ENCODE measurements at places on chromosomes 6 and 20.

DNA sequence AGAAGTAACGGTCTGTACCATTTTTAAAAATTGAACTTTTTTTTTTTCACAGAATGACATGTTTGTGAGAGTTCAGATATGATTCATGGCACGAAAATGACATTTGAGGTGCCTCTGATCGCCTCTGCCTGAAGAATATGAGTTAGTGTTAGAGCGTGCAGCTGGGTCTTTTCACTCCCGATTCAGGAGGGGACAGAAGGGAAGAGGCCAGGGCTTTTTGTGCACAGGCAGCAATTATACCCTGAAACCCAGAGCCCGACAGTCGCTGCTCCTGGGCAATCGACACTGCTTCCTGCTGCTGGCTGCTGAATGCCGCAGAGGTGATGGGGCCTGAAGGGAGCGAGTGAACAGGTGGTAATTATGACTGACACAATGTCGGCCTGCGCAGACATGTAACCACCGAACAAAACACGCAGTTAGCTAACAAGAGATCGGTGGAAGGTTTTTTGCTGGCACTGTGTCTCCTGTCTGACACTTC, 652.0 kb upstream of the NOX3 start:
- no peak for DNase-seq

DNA sequence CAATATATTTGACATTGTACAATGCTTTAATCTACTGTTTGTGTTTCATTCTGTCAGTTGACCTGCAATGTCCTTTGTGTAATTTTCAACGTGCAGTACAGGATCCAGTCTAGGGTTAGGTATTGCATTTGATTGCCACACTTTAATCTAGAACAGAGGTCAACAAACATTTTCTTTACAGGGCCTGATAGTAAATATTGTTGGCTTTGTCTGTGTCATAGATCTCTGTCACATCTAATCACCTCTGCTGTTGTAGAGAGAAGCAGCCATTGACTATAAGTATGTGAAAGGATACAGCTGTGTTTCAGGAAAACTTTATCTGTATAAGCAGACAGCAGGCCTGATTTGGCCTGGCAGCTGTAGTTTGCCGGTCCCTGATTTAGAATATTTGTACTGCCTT, 39.3 kb downstream of the ATRN start:
- DNase-seq = no peak

- no peak for DNase-seq
Observed at GRCh38 chr6:74925683-74926082, 280.2 kb downstream of the COL12A1 start.

- DNase-seq = no peak
Observed at GRCh38 chr20:53329781-53330180, 263.9 kb downstream of the ZNF217 start.

GRCh38 chr20:5751856-5752255, 1.7 kb downstream of the SHLD1 start:
- DNase-seq = no peak
